ENCODE measurements at places on chromosomes 5 and 9.

GRCh38 chr5:170008376-170008775, 28.1 kb upstream of the INSYN2B start:
- no peak for DNase-seq

GRCh38 chr5:82330530-82331270, 52.5 kb upstream of the RPS23 start:
- no peak for DNase-seq

GRCh38 chr9:16147726-16148125, 594.9 kb downstream of the CCDC171 start:
- no peak for DNase-seq

- DNase-seq, result no peak
Measured at GRCh38 chr5:93331863-93332262, 249.2 kb downstream of the NR2F1-AS1 start.

- DNase-seq, result no peak
Measured at GRCh38 chr5:98755406-98755805, 18.1 kb upstream of the RGMB start.

DNA sequence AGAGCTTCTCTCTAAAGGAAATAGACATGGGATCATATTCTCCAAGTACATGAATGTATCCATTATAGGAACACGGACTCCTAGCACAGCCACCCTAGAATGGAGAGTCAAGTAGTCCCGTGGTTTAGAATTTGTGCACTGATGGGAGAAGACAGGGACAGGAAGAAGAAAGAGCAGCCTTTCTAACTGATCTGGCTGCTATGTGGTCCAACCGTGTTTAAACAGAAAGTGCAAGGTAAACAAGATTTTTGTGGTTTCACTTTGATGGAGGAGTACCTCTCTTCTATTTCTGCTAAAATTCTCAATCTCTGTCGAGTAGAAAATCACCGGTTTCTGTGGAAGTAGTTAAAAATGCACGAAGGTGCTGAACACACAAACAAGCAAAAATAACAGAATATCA, 171.3 kb downstream of the ST8SIA4 start:
- no peak for DNase-seq

DNA sequence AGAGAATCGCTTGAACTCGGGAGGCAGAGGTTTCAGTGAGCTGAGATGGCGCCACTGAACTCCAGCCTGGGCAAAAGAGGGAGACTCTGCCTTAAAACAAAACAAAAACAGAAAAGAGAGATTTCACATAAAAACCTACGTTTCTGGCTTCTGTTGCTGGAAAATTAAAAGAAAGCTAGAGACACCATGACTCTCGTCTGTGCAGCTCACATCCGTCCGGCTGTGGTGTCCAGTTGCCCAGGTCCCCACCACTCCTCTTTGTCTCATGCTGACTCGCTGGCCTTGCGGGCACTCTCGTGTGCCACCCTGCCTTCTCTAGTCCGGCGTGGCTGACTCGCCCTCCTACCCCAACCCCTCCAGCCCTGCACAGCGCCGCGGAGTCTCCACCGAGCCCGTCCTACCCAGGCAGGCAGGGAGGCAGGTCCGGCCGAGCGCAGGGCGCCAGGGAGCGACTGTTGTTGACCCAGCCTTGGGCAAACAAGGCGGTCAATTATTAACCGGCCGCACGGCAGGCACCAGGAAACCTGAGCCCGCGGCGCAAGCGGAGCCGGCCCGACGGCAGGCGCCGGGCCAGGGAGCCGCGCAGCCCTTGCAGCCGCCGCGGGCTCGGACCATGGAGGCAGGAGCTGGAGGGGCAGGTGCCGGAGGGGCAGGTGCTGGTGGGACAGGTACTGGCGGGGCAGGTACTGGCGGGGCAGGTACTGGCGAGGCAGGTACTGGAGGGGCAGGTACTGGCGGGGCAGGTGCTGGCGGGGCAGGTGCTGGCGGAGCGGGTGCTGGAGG, at the start of gene PRRT1B:
Gene PRRT1B (plus strand): TSS at position 521 of the 783 bp plus-strand sequence. CDS start 93 bp downstream, at position 614.
- no peak for DNase-seq

DNA sequence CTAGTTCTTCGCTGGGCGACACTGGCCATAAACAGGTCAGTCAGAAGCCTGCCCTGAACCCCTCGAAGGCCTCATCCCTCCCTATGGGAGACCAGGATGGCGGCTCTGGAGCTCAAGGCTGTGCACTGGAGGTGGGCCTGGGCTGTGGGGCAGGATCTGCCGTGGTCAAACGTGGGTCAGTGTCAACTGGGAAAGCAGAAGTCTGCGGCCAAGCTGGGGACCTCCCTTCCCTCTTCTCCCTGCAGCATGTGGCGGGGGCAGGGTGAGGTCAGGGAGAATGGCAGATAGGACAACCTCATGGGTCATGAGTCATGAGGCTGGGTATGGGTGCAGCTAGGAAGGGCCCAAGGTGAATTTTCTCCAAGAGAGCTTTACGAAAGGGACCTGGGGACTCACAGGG, 132.9 kb downstream of the RXRA start:
- DNase-seq, result no peak

GRCh38 chr9:91837981-91838731, 111.9 kb downstream of the ROR2 start:
- no peak for DNase-seq

- DNase-seq, result no peak
Measured at GRCh38 chr9:137128862-137129455, 10.0 kb upstream of the GRIN1 start.

DNA sequence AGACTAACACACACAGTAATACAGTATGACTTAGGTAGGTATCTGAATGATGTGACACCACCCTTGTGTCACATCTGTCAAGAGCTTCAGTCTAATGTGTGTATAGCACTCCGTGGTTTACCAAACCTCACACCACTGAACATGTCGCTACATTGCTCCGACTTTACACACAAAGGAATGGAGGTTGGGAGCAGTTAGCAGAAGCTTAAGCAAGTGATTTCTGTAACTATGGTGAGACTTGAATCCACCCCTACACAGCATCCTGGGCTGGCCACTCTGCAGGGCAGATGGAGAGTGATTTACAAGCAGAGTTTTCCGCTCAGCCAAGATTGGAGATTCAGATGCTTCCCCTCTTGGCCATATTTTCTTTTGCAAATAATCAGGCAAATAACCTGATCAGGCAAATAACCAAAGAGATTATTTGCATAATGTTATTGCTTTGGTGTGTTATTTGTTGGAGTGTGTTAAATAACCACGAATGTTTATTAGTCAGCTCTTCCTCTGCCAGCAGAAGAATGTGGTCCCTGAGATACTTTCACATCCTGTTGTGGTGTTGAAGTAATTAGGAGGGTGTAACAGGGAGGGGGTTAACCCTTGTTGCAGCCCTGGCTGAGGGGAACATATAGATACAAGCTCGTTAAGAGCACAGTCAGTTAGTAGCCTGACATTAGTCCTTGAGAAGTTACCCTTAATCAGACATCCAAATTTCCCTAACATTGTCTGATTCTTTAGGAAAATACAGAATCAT, 92.8 kb downstream of the SNX18 start:
- DNase-seq, result no peak

DNA sequence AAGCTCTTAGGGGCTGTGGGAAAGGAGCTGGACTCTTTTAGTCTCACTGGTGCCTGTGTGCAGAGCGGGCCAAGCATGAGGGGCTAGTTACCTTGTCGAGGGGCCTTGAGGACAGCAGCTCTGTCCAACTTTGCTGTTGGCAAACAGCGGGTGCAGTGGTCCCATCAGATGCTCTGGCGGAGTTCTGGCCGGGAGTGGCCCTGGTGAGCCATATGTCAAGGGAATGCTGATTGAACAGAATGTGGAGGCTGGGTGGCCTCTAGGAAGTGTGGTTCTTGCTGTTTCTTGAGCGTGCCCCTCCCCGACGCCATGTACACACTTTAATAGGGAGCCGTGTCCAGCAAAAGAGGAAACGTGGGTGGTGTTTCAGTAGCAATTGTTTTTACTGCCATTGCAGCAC, 3.6 kb upstream of the ADAMTS2 start:
- DNase-seq, result no peak

DNA sequence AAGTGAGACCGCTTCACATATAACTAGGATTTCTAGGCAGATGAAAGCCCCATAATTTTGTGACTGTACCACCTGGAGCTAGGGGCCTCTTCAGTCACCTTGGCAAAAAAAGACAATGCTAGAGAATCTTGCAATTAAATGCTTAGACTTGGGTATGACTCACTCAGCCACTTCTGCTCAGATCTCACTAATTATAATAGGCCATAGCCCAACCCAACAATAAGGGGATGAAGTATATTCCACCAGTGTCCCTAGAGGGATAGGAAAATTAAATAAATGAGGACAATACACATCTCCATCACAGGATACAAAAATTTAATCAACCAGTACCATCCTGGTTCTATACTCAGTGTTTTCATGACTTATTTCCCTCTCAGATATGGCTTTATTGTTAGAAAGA, 1079.9 kb upstream of the C9orf72 start:
- DNase-seq, result no peak

- no peak for DNase-seq
Measured at GRCh38 chr9:13100914-13101572, 178.4 kb downstream of the MPDZ start.

GRCh38 chr5:143199161-143199560, 204.3 kb downstream of the NR3C1 start:
- DNase-seq, result no peak

DNA sequence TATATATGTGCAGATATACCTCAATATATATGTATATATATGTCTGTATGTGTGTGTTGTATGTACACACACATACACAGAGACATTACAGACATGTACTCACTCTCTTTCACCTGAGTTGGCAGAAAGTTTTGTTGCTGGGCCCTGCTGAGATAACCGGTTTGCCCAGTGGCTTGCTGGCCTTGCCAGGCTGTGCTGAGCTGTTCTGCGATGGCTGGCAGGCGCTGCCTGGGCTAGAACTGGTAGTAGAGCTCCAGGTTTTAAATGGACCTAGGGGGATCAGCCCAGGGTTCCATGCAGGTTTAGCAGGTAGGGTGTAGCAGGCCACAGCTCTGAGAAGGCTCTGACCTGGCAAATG, 394.3 kb downstream of the GADD45G start:
- no peak for DNase-seq

- DNase-seq, result no peak
Measured at GRCh38 chr9:68706363-68707201, 1.5 kb downstream of the PIP5K1B start.

DNA sequence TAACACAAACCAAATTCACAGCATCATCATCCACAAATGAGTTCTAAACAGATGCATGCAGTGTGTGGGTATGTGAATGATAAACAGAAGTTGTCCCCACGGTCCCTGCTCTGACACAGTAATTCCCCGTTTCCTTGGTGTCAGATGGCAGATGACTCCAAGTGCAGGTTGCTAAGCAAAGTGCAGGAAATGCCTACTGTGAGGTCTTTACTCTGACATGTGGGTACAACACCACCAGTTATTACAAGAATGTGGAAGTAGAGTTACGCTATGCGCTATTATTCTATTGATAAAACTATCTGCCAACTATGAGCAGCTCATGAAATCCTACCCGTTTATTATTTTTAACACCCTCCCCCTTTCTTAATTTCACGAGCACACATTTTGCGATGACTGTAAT, 448.9 kb downstream of the BNC2 start:
- DNase-seq, result no peak

DNA sequence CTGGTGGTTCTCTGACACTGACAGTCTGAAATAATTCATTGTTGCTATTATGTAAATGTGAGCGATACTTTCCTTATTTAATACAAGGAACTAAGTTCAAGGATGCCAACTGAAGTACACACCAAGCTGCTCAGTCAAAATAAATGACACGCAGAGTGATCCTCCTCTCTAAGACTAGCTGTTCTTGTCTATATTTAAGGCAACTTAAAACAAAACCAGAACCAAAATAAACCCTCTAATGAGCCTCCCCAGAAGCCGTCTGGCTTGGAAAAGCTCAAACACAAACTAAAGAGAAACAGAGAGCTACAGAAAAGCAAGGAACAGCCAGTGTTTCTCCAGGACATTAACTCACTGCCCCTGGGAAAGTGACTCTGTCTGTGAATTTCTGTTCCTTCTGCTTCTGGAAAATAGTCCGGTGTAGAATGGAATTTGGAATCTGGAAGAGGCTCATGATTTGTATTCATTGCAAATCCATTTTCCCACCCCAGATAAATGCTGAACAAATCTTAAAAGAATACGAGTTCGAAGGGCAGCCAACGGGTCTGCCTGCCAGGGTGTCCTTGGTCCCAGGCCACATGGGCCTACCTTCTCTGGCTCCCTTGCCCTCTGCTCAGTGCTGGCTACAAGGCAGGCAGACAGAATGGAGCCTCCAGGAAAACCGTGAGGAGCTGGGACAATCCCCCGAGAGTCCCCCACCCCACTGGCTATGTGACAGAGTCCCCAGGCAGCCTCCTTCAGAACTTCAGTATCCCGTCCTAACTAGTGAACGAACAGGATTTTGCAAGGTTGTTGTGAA, 14.8 kb downstream of the GGTA1 start:
- no peak for DNase-seq

DNA sequence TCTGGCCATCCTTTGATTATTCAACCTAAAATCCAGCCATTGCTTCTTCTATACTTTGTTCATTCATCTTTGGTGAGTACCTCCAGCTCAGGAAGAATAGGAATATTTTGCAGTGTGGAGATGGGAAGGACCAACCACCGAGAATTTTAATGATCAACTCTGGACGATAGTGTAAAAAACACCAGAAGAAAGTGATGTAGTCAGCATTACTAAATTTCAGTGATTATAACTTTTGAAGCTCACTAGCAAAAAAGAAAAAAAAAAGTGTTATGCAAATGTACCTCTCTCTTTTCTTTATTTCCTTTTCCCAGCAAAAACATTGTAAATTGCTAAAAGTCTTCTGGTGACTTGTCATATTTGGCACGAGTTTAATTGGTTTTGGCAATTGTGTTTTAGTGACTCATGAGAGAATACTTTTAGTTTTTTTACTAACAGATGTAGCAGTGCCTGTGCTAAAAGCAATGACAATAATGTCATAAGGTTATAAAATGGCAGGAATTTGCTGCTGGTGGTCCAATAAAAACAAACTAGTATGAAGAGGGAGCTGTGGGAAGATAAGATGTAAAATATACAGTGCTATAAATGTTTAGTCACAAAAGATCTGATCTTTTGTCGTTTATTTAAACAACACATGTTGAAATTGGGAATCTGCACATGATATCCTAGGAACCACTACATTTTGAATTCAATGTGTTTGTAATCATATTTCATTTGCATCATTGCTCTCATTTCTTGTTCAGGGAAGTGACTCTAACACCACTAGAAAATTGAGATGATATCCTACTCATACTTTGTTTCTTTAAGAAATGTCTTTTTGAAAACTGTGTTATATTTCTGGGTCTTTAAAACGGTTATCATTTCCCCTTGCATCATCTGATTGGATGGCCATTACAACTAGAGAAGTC, 81.3 kb upstream of the ERCC6L2 start:
- no peak for DNase-seq

DNA sequence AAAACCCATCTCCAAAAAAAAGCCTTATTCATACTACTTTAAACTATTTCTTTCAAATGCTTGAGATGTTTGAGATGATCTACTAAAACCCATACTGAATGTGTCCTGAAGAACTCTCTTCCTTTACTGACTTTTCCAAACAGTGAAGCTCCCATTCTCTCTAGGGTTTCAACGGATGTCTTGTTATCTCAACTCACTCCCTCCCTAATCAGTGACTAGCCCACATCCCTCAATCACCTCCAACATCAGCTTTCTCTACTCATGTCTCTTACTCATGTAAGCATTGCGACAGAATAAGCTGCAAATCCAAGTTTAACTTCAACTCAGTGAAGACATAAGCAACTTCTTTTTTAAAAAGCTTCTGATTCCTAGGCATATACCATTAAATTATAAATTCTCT, 42.1 kb downstream of the WDR41 start:
- no peak for DNase-seq
